ENCODE measurements at places on chromosomes 16 and 17.

DNA sequence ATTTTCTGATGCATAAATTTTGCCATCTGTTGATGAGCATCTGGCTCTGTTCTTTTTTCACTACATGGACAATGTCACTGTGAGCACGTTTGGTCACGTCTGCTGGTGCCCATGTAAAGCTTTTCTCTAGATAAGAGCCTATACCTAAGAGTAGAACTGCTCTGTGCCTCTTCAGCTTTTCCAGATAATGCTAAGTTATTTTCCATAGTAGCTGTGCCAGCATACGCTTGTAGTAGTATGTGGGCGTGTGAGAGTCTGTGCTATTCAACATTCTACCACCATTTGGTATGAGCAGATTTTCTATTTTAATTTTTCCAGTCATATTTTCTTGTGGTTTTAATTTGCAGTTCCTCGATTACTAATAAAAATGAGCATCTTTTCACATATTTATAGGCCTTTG, 33.2 kb downstream of the VPS35L start:
- DNase-seq = no peak

- DNase-seq = no peak
Measured at GRCh38 chr16:57479976-57480753, 6.1 kb downstream of the DOK4 start.

DNA sequence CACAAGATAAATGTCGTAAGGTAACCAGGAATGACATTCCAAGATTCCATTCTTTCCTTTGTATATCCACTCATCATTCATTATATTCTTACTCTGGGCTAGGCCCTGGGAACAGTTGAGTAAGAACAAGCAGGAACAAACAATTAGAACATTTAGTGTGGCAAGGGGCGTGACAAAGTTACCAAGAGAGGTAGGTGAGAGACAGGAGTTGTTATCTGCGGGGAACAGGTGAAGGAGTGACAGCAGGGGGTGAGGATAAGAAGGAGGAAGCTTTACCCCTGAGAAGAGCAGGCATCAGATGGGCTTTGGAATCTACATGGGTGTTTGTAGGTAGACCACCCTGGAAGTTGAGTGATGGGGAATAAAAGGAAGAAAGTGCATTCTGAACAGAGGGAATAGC, 568.9 kb downstream of the WWOX start:
- DNase-seq = no peak

DNA sequence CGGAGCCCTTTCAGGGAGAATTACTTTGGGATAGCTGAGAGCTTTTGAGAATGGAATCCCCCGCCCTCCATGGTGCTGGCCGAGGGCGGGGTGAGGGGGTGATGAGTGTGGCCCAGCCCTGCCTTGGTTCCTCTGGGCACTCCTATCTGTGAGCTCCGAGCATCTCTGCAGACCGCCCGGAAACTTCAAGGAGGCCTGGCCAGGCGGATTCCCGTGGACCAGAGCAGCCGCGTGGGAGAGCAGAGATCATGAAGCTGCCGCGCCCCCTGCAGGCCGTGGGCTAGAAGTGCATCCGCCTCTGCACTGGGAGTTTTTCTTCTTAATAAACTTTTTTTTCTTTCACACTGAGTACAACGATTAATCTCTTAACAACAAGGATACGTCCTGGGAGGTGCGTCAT, 392.9 kb upstream of the EEF2KMT start:
- no peak for DNase-seq

GRCh38 chr17:39700148-39700987, 504 bp downstream of the ERBB2 start:
- no peak for DNase-seq

DNA sequence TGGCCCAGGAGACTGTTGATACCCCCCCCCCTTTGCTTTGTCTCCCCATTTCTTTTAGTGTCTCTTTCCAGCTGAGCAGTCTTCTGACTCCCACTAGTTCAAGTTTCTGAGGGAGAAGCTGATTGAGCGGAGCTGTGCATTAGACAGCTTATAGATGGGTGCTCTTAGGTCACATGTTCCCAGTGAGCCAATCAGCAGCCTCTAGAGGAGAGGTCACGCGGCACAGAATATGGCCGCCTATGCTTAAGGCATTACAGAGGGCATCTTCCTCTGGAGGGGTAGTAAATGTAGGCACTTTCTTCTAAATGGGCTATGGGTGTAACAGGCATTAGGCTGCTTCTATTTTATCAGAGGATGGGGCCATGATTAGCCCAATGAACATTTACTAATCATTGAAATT, 131.6 kb downstream of the CDH13 start:
- no peak for DNase-seq

GRCh38 chr17:3799181-3799945, 1.6 kb downstream of the ITGAE start:
- no peak for DNase-seq

GRCh38 chr17:45227926-45228762, 6.5 kb downstream of the FMNL1 start:
- peak; percentile 32 for DNase-seq

GRCh38 chr16:86826941-86827340, 248.6 kb downstream of the FOXL1 start:
- DNase-seq = no peak

DNA sequence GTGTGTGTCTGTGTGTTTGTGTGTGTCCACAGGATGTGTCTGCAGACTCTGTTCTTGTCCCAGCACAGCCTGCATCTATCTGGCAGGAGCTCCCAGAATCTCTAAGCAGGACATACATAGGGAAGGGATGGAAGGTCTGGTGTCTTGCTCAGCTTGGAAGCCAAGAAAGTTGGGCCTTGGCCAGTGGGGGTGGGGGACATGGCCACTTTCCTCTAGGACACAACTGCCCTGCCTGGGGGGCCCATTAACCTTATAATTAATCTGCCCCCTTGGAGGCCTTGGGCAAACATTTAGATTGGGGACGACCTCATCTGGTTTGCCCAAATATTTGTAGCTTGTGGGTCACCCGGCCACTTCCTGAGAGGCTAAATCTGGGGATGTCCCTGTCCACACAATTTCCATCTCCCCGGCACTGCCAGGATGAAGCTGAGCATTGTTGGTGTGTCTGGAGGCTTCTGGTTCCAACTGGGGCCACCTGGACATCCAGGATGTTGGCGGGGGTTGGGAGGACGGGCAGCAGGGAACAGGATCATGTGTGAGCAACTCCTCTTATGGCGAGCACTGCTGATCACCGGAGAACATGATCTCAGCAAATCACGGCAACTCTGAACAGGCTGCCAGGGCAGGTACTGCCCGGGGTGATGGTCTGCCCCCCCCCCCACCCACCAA, 17.2 kb upstream of the FOXF1 start:
- DNase-seq = no peak

DNA sequence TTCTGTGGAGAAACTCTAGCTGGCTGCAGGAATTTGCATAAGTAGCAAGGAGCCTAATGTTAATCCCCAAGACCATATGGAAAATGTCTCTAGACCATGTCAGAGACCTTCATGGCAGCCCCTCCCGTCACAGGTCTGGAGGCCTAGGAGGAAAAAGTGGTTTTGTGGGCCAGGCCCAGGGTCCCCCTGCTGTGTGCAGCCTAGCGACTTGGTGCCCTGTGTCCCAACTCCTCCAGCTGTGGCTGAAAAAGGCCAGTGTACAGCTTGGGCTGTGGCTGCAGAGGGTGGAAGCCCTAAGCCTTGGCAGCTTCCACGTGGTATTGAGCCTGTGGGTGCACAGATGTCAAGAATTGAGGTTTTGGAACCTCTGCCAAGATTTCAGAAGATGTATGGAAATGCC, 306.9 kb upstream of the CA10 start:
- DNase-seq = no peak

GRCh38 chr17:51269991-51270390, 9.6 kb downstream of the UTP18 start:
- no peak for DNase-seq

- DNase-seq = no peak
Measured at GRCh38 chr16:68228652-68229051, 7.3 kb downstream of the ESRP2 start.

DNA sequence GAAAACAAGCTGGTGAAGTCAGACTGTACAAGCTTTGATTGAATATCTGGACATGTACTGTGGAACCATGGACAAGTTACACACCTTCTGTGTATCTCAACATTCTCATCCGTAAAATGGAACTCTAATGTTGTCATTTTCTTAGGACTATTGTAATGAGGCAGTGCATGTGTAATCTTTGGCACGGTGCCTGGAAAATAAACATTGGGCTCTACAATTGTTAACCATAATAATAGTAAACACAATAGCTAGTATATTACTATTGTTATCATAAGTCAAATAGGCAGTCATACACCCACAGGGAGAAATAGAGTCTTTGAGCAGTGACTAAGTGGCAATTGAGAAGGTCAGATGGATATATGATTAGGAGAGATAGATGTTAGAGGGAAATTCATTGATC, 39.8 kb upstream of the ANKFN1 start:
- DNase-seq = no peak

GRCh38 chr16:54285414-54286089, 1.0 kb downstream of the IRX3 start:
- DNase-seq = no peak

- DNase-seq = no peak
Measured at GRCh38 chr17:51914577-51914976, 243.9 kb downstream of the CA10 start.

DNA sequence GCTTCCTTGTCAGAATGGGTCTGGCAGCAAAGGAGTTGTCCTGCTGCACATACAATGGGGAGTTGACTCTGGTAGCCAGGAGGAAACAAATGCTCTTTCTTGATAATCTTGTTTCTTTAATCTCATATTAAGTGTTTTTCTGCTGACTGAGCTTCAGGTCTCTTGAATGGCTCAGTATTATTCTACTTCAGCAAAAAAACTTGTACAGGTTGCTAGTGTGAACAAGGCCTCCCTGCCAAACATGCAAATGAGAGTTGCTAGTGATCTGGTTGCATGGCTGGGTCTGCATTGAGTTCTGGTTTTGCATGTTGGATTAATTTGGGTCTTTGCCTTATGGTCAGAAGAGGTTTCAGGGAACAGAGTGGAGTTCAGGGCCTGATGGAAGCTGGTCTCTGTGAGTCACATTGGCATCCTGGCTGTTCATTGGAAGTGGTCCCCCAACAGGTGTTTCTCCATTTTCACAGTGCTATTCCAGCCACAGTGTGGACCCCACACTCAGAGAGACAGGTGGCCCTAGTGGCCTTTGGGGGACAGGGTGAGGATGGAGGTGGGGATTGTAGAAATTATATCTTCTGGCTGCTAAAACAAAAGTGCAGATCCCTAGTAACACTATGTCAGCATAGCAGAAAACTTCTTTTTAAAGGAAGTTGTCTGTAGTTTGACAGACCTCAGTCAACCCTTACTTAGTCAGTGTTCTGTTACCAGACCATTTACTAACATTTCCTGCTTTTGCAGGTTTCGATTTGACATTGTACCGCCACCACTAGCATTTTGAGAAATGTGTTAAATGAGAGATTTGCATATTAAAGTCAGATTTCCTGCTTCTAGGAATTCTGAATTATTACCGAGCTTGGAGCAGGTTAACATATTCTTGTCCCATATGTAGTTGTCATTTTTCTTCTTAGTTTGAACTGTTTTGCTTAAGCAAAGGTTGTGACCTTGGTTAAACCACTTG, 47.1 kb downstream of the EPN2 start:
- no peak for DNase-seq

- no peak for DNase-seq
Measured at GRCh38 chr16:46850619-46851555, 19.9 kb upstream of the C16orf87 start.

- DNase-seq = peak; percentile 55
Measured at GRCh38 chr17:7034955-7035590, 742 bp upstream of the SLC16A13 start.

- DNase-seq = no peak
Measured at GRCh38 chr17:34299027-34299426, 13.5 kb downstream of the CCL11 start.

- no peak for DNase-seq
Measured at GRCh38 chr16:1030473-1030901, 42.1 kb upstream of the SSTR5 start.

GRCh38 chr17:49739641-49740271, 24.2 kb downstream of the FAM117A start:
- DNase-seq = peak; percentile 86

DNA sequence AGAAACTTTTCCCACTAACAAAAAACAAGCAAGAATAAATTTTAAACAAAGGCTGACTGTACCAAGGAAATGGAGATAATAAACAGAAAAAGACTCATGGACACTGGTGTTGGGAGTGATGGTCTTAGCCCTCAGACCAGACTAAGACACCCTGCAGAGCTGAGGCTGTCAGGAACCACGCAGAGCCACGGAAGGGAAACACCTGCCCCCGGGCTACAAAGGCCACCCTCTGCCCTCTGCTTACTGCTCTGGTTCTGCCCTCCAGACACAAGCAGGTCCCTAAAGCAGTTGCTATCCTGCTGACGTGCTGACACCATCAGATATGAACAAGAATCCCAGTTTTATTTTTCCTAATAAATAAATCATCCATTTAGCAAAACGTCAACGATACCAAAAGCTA, 80.0 kb downstream of the ANKRD11 start:
- no peak for DNase-seq

DNA sequence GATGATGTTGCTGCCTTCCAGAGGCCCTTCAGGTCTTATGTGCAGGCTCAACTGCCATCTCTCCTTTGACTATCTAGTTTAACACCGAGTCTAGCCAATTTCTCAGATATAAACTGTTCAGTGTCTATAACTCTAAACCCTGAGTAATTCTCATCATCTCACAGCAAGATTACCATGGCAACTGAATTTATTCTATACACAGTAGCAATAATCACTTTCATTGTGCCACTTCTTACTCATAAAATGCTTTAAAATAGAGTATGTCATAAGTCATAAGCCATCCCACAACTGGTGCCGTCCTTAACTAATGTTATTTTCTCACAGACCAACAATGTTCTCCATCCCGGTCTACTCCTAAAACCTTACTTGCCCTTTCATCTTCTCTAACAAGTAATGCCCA, 45.0 kb downstream of the SYNRG start:
- DNase-seq = no peak
